ENCODE measurements at places on chromosomes 5 and 9.
A peak's percentile ranks its signal among the peaks of the same experiment; 100 is the strongest.

DNA sequence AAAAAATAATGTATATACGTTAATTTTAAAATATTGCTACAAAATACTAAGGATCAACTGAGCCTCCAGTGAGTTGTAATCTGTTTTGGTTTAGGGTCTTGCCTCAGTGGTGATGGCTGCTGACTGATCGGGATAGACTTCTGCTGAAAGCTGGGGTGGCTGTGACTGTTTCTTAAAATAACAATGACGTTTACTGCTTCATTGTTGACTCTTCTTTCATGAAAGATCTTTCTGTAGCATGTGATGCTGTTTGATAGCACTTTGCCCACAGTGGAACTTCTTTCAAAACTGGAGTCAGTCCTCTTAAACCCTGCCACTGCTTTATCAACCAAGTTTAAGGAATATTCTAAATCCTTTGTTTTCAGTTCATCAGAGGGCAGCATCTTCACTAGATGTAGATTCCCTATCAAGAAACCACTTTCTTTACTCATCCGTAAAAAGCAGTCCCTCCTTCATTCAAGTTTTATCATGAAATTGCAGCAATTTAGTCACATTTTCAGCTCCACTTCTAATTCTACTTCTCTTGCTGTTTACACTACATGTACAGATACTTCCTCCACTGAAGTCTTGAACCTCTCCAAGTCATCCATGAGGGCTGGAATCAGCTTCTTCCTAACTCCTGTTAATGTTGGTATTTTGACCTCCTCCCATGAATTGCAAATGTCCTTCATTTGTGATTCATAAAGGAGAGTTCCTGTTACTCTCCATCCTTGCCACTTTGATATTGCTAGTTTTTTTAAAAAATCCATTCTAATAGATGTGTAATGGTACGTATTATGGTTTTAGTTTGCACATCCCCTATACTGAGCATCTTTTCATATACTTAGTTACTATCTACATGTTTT is 41.5 kb upstream of the PTPDC1 start:
- DNase-seq, result no peak

DNA sequence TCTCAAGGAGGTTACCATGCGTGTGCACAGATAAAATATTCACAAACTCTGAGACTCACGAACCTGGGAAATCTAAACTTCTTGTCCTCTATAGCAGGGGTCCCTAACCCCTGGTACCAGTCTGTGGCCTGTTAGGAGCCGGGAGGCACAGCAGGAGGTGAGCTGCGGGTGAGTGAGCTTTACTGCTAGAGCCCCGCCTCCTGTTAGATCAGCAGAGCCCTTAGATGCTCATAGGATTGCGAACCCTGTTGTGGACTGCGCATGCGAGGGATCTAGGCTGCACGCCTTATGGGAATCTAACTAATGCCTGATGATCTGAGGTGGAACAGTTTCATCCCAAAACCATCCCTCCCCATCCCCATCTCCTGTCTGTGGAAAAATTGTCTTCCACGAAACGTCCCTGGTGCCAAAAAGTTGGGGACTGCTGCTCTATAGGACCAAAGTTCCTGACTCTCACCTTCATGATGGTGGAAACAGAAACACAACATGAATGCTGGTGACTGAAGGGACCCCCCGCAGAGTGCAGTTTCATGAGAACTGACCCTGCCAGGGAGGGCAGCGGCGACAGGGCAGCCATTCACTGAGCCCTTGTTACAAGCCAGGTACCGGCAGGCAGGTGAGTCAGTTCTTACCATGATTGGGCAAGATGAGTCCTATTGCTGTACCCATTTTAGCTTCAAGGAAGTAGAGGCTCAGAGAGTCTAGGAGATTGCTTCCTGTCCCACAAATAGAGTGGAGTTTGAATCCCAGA is 181.9 kb downstream of the RGS3 start:
- DNase-seq, result no peak

- no peak for DNase-seq
Measured at GRCh38 chr9:132609829-132610228, 27.4 kb downstream of the BARHL1 start.

DNA sequence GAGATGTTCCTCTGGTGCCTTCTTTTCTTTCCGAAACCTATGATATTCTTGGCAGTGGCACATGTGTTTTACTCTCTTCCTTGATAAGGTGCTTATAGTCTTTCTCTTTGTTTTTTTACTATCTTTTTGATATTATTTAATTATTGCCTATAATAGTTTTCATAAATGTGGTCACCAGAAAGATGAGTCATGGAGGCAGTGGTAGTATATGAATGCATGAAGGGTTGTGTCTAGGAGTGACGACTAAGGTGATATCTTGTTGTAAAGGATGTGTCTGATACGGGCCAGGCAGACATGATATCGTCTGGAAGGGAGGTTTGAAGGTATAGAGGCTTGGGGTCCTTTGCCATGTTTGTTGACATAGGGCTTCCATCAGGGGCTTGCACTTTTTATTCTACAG is 36.8 kb downstream of the SLC44A1 start:
- no peak for DNase-seq

- no peak for DNase-seq
Measured at GRCh38 chr5:33148076-33148513, 292.7 kb upstream of the TARS1 start.

DNA sequence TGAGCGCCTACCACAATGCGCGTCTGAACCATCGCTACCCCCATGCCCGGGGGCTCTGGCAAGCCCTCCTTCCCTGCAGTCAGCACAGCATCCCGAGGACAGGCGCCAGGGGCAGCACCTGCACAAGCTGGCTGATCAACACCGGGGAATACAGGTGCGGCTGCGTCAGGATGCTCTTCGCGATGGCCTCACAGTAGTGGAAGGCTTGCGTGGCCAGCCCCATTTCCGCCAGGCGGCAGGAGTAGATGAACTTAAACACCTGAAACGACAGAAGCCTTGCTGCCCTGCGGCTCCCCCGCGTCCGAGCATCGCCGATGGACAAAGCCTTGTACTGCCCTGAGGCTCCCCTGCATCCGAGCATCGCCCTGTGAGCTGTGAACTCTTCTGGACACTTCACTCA is 17.7 kb upstream of the INPP5E start:
- no peak for DNase-seq

DNA sequence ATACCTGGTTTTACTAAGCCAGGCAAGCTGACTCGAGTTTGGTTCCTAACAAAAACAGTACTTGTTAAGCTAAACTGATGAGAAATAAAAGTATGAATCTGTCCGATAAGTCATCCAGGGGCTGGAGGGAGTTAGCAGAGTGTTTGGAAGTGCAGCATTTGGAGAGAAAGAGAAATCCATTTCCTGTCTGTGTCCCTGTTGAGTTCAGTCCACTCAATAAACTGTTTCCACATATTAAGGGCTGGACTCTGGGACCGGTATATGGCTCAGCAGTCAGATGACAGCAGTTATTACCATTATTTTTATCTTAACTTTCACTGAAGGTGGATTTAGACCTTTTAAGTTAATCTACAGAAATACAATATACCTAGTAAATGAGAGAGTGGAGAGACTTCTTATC is 130.6 kb upstream of the ADRA1B start:
- DNase-seq, result no peak

DNA sequence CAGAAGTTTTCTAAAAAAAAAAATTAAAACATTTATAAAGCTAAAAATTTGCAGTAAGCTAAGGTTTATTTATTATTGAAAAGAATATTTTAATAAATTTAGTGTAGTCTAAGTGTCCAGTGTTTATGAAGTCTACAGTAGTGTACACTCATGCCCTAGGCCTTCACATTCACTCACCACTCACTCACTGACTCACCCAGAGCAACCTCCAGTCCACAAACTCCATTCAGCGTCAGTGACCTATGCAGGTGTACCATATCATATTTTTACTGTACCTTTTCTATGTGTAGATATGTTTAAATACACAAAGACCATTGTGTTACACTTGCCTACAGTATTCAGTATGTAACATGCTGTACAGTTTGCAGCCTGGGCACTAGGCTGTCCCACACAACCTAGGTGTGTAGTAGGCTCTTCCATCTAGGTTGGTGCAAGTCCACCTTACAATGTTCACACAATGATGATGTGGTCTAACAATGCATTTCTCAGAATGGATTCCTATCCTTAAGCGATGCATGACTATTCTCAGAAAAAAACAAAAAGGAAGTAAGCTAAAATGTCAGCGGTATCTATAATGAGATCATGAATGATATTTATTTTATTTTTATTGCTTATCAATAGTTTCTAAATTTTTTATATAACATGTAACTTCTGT is 336.7 kb downstream of the AGTPBP1 start:
- no peak for DNase-seq

- DNase-seq, result no peak
Measured at GRCh38 chr9:70120834-70121510, 77.3 kb downstream of the MAMDC2 start.

DNA sequence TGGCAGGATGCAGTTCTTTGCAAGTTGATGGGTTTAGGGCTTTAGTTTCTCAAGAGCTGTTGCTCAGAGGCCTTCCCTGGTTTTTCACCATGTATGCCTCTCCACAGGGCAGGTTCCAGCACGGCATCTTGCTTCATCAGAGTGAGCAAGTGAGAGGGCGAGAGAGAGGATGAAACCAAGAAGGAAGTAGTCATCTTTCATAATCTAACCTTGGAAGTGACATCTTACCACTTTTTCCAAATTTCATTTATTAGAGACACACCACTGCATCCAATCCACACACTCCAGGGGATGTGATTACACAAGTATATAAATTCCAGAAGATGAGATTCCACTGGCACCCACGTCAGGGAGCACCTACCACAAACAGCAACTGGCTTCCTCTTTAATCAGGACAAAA is 294.4 kb downstream of the MARCHF11 start:
- DNase-seq, result no peak

GRCh38 chr5:126015235-126016181 is 407.7 kb upstream of the GRAMD2B start:
- DNase-seq, result no peak

DNA sequence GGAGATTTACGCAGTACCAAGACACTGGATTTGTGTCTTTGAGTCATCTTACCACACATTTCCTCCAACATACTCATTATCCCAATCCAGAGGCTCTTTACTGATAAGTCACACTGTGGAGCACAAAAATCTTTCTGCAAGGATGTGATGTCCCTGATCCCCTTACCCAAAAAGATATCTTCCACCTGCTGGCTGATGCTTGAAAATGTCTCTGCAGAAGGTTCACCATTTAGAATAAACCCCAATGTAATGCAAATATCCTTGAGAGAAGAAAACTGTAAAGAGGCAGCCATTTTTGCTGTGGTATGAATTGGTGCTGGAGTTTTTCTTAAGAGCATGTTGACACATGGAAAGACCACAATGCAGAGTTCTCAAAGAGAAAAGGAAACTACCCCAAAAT is 65.7 kb upstream of the RORB start:
- no peak for DNase-seq

DNA sequence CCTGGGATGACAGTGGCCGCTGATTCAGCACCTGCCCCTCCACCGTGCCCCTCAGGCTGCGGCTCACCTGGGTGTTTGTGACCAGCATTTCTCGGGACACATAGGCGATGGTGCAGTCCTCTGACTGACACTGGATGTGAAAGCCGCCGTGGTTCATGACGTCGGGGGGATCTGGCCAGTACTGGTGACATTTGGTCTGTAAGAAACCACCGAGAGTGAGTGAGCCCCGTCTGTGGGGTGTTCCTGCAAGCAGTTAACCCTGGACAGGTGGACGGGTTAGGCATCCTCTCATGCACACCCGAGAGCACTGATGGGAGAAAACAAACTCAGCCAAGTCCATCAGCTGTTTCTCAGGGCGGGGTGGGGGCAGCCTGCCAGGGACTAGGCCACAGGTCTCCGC is 62.5 kb upstream of the EPB41L4B start:
- DNase-seq, result no peak

DNA sequence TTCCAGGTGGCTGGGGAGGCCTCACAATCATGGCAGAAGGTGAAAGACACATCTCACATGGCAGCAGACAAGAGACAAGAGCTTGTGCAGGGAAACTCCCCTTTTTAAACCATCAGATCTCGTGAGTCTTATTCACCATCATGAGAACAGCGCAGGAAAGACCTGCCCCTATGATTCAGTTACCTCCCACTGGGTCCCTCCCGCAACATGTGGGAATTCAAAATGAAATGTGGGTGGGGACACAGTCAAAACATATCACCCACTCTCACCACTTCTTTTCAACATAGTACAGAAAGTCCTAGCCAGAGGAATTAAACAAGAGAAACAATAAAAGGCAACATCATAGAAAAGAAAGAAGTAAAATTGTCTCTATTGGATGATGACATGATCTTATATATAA is 223.4 kb upstream of the SLC24A2 start:
- no peak for DNase-seq

- no peak for DNase-seq
Measured at GRCh38 chr9:21750021-21750735, 52.3 kb upstream of the MTAP start.

GRCh38 chr9:31604531-31604930 is 779.9 kb upstream of the ACO1 start:
- DNase-seq, result no peak

DNA sequence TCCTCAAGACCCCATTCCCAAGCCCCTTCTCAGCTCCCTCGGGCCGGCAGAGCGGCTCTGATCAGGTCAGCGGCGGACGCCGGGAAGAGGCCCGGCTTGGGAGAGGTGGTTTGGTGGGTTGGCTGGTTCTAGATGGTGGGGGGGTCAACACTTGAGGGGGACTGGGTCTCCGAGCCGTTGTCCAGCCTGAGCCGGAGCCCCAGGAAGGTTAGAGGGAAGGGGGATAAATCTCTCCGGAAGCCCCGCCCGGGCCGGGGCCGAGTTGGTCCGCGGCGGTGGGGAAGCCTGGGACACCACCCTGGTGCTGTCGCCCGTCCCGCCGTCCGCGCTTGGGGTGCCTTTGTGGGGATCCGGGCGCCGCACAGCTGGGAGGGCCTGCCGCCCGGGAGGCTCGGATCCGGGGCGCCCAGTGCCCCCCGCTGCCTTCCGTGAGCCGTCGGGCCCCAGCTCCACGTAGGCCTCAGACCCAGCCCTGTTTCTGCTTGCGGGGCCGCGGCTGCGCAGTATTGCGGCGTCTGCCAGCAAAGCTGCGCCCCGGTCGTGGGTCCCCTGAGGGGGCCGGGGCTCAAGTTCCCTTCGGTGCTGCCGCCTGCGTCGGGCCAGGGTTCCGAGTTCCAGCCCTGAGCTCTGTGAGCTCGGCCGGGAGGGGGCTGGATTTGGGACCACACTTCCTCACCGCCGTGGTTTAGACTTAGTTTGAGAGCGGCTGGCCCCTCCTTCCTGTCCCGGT is 542 bp upstream of the TRIM52 start:
- DNase-seq, result peak; percentile 47

GRCh38 chr5:16644301-16644889 is 27.6 kb upstream of the RETREG1 start:
- DNase-seq, result no peak
